ENCODE measurements at places on chromosomes 11 and 22.

GRCh38 chr11:125431009-125431408, 65.1 kb downstream of the FEZ1 start:
- no peak for DNase-seq

GRCh38 chr11:32613500-32614151, 30.0 kb downstream of the EIF3M start:
- DNase-seq: no peak

DNA sequence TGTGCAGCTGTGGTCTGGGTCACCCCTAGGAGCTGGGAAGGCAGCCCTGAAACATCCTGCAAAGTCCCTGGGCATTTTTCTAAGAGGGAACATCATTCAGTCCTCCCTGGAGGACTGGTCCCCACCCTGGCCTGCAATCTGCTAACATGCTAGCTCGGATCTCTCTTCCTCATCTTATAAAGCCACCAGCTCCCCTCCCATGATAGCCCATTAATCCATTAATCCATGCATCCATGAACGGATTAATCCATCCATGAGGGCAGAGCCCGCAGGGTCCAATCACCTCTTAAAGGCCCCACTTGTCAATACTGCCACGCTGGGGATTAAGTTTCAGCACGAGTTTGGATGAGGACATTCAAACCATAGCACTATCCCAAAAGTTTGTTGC, 12.1 kb downstream of the PRG3 start:
- no peak for DNase-seq

- DNase-seq: no peak
Measured at GRCh38 chr11:83403691-83404389, 117.7 kb upstream of the CCDC90B start.

GRCh38 chr11:65915101-65915820, 3.6 kb downstream of the C11orf68 start:
- no peak for DNase-seq

GRCh38 chr11:92071660-92072059, 153.0 kb upstream of the FAT3 start:
- no peak for DNase-seq

GRCh38 chr22:44103735-44104480, 76.8 kb upstream of the PARVG start:
- DNase-seq: no peak

DNA sequence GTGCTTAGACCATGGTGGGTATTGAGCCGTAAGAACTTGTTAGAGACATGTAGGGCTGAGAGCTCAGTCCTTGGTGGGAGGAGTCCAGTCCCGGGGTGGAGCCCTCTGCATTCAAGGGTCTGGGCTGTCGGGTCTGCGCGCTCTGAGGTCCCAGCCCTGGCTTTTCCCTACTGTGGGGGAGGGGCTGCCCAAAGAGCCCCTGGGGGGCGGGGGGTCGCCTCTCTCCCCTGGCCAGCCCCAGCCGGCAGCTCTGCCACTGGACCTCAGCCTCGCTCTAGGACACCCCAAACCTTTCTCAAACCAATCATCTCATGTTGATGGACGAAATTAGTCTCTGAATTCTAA, 1006.4 kb downstream of the BRD1 start:
- no peak for DNase-seq

DNA sequence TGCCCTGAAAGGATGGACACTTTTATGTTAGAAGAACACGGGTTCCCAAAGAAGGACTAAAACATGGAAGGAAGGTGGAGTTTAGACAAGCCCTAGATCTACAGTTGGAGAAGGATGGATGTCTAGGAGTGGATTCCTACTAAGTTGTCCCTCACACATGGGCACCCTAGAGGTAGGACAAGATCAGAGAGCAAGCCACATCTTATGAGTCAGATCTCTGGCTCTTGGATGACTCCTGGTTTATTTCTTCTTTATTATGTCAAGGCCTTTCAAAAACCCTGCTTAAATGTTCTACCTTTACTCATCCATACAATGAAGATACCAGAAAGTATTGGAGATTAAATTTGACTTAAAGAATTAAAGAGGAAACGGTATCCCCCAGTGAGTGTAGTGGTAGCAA, 34.4 kb downstream of the PRCP start:
- no peak for DNase-seq

DNA sequence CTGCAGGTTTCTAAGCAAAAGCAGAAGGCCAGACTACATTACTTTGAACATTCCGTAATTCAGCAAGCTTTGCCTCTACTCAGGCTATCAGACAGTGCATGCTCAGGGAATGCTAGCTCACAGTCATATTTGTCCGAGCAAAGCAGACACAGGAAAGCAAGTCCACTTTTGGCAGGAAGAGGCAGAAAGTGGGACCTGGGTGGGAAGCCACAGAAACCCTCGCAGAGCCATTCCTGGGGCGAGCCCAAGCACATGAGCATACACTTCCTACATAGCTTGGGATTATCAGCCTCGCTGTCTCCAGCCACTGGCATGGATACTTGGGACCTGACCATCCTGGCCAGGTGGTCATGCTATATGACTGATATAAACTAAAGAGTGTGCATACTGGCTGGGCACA, 113.3 kb downstream of the TRIM29 start:
- DNase-seq: no peak

- DNase-seq: no peak
Measured at GRCh38 chr11:132430429-132431062, 1060.1 kb downstream of the NTM start.

DNA sequence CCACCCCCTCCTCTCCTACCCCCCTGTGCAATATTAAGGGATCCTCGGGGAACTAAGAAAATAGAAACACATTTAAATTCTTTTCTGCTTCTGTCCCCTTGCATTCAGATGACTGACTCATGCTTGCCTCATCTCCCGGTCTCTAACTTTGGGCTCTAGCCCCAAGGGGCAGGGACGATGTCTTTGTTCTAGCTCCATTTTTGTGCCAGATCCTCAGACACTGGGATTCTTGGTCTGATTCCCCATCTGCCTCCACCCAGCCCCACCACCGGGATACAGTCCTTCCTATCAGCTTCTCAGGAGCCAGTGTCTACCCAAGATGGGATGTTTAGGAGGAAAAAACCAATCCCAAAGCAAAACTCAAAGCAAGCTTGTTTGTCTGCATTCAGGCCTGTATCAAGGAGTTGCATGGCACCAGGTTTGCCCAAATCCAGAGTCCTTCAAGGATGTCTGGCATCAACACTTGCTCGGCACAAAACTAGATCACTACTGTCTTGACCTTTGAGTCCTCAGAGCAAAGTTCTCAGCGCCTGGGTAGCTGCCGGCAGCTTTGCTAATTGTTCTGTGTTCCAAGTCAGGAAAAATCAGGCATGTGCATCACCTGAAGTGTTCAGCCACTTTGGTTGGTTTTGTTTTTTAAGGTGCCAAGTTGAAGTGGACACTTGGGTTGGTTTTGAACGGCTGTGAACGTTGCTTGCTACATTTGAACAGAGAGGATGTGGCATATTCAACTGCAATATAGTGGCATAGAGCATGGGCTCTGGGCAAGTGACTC, 212.8 kb downstream of the DSCAML1 start:
- no peak for DNase-seq

GRCh38 chr11:21398195-21398594, 728.8 kb downstream of the NELL1 start:
- no peak for DNase-seq

DNA sequence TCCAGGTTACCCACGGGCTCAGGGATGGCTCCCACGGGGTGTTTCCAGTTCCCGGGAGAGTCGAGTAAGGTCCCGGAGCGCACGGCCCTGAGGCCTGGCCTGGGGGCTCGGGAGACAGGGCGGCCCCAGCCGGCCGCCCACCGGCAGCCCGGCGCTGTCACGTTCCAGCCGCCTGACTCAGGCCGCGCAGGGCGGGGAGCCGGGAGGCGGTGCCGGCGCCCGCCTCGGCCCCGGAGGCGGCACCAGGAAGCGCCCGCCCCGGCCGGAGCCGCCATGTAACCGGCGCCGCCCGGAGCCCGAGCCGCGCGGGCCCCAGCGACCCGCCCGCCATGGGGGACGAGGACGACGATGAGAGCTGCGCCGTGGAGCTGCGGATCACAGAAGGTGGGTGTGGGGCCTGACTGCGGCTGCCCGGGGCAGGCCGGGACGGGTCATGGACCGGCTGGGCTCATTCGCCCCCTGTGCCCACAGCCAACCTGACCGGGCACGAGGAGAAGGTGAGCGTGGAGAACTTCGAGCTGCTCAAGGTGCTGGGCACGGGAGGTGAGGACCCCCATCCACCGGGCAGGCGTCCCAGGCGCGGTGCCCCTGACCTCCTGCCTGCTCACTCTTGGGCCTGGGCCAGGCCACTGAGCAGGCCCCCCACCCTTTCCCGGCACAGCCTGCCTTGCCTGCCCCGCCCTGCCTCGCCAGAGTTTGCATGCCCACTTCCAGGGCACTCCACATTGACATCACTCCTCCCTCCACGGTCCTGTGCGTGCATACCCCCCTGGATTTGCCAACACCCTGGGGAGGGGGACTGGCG, at the start of gene RPS6KA4:
Gene RPS6KA4, plus strand, starts transcription at position 256 of the 805 bp plus-strand sequence. Its CDS starts 74 bp downstream, at position 330.
- peak; percentile 44 for DNase-seq

DNA sequence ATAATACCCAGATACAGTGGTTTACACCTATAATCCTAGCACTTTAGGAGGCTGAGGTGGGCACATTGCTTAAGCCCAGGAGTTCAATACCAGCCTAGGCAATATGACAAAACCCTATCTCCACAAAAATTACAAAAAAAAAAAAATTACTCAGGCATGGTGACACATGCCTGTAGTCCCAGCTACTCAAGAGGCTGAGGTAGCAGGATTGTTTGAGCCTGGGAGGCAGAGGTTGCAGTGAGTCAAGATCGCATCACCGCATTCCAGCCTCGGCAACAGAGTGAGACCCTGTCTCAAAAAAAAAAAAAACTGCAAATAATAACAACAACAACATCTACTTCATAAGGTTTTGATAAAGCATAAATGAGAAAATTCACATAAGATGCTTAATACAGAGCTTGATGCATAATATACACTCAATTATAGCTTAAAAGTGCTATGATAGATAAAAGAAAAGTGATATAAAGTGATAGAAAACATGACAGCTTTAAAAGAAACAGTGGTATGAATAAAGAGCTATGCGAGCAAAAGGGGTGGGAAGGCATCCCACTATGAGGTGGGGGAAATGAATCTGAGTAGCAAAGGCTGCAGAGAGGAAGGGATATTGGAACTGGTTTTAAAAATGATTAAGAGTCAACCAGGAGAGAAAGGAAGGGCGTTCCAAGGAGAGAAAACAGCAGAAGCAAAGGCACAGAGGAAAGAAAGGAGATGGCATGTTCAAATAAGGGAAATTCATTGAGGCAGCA, 197.6 kb downstream of the KIF18A start:
- no peak for DNase-seq

DNA sequence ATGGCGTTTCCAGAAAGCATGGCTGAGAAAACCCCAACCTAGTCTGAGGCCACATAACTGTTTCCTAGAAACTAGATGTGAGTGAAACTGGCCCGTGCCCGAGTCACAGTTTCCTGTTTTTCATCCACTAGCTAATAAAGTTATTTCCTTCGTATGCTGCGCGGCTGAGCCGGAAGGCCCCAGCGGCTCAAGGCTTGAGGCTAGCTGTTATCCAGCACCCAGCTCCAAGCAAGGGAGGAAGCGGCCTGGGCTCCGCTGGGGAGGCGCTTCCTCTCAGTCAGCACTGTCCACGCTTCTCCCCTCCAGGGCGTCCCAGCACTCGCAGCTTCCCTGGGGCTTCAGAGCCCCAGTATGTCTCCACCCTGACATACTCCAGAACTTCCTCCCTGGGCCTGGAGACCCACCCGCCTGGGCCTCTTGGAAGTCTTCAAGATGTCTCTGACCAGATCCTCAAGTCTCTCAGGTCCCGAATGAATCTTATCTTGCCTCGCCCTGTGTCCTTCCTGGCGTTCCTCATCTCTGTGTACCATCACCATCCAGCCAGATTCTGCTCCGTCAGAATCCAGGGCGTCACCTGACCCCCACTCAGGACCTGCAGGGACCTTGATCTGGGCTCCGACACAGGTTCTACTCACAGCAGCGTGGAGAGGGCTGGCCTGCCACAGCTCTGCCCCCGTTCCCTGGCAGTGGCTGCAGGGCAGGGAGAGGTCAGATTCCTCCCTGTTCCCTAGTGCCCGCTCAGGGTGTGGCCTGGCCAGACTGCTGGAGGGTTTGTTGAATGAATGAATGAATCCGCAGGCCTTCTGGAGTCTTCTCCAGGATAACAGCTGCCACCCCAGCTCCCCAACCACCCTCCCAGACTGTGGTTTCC, 81.9 kb downstream of the LRRC32 start:
- no peak for DNase-seq
